ENCODE measurements at places on chromosomes 1 and 21. TPM values are rescaled to one million over a fixed set of nuclear protein-coding genes. Genes with fewer than 3 reads are reported as not detected.

GRCh38 chr1:22815421-22816066, 104.9 kb downstream of the EPHB2 start:
- no peak for DNase-seq

- DNase-seq = no peak
These were observed 5.8 kb downstream of the PLCH2 start for GRCh38 chr1:2481885-2482284.

- no peak for DNase-seq
These were observed 103.8 kb downstream of the SPATA17 start for GRCh38 chr1:217734973-217735372.

GRCh38 chr1:199083680-199084079, 444.8 kb downstream of the PTPRC start:
- DNase-seq = no peak

DNA sequence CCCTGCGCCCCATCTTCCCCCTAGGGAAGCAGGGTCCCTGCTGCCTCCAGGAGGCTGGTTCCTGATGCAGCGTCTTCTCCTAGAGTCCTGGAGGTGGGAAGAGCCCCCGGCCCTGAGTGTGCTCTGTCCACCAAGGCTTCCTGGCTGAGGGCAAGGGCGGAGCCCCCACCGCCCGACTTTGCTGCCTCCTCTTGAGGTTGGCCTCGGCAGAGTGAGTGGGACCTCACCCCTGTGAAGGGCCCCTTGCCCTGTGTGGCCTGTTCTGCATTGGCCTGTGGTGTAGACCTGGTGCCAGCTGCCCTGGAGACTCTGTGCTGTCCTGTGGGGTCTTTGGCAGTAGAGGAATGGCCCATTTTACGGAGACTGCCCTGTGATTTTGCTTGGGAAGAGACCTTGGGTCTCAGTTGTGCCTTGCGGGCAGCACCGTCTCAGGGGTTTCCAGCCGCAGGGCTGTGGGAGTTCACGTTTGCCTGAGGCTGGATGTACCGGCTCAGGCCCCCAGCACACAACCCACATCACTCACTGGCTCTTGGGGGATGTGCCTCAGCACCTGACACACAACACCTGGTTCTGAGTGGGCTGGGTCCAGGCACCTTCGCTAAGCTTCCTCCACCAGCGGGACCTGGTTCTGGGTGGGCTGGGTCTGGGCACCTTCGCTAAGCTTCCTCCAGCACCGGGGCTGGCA, 73.6 kb downstream of the SKI start:
- DNase-seq = no peak

DNA sequence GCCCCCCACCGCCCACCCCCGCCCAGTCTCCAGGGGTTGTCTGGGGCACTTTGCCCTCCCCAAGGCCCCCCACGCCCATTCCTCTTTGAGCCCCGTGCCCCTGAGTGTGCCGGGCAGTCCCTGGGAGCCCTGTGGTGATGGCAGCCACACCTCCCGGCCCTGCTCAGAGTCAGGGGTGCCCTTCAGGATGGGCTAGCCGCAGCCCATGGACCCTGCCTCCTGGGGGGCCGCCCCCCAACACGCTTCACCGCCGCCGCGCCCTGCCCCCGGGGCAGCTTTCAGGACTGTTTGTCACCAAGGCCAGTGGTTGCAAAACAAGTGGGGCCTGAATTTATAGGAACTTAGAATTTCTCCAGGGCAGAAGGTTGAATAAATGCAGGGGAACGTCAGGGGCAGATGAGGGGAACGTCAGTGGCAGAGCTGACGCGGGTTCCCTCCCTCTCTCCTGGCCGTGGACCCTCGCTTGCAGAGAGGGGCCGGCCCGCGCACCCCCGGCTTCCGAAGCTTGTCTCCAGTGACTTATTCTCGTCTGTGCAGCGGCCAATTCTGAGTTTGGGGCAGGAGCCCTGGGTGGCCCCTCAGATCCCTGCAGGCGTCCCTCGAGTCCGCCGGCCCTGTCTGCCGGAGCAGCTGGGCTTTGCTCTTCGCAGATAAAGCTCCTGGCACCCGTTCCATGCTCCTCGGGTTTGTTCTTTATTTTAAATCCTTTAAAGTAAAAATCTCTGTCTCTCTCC, 41.2 kb upstream of the ADARB1 start:
- DNase-seq = no peak

DNA sequence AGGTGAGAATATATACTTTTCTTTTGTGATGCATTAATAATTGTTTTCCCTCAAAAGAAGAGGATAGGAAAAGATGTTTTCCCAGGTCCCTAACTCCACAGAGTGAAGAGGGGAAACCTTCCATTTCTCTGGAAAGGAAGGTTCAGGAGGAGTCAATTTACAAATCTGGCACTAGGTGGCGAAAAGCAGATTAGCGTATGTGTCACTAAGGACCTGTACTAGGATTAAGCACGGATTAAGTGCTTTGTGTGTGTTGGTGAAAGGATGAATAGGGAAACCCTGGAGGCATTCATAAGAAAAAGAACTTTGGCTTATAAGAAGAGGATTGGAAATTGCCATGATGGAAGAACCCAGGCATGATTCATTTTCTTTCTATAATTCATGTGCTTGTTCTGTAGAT, 410.1 kb upstream of the PLXNA2 start:
- DNase-seq = no peak

GRCh38 chr21:24278711-24279110, 1328.6 kb downstream of the MRPL39 start:
- no peak for DNase-seq

- DNase-seq = no peak
These were observed 192.8 kb downstream of the PRDM2 start for GRCh38 chr1:13892671-13893325.

GRCh38 chr21:42097860-42098454, 26.8 kb downstream of the UMODL1 start:
- no peak for DNase-seq

DNA sequence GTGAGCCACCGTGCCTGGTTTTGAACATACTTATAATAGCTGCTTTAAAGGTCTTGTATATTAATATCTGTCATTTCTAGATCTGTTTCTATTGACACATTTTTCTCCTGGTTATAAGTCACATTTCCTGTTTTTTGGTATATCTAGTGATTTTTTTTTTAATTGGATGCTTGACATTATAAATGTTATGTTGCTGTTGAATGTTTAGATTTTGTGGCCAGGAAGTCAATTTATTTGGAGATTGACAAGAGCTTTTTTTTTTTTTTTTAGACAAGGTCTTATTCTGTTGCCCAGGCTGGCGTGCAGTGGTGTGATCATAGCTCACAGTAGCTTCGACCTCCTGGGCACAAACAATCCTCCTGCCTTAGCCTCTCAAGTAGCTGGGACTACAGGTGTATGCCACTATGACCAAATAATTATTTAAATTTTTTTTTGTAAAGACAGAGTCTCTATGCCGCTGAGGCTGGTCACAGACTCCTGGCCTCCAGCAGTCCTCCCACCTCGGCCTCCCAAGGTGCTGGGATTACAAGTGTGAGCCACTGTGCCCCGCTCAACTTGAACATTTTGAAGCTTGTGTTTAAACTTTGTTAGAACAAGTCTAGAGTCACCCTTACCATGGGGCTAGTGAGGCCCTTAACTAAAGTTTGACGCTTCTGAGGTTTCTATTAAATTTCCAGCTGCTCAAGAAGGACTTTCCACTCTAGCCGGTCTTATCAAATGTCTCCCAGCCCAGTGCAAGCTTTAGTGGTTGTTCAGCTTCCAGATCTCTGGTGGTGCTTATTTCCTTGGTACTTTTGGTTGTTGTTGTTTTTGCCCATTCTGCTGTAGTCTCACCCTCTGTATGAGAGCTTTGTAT, 8.6 kb upstream of the CHI3L2 start:
- no peak for DNase-seq

GRCh38 chr1:111599781-111600693, 19.6 kb upstream of the RAP1A start:
- DNase-seq = no peak

GRCh38 chr1:22332795-22333499, 118.7 kb upstream of the ZBTB40 start:
- no peak for DNase-seq

DNA sequence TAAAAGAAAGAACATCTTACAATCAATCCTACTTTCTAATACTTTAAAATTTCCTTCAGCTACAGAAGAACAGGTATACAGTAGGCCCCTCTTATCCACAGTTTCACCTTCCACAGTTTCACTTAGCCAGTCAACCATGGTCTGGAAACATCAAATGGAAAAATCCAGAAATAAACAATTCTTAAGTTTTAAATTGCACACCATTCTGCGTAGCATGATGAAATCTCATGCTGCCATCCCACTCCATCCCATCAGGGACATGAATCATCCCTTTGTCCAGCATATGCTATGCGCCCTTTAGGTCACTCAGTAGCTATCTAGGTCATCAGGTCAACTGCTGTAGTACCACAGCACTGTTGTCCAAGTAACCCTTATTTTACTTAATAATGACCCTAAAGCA, 67.7 kb downstream of the HSF2BP start:
- DNase-seq = no peak

DNA sequence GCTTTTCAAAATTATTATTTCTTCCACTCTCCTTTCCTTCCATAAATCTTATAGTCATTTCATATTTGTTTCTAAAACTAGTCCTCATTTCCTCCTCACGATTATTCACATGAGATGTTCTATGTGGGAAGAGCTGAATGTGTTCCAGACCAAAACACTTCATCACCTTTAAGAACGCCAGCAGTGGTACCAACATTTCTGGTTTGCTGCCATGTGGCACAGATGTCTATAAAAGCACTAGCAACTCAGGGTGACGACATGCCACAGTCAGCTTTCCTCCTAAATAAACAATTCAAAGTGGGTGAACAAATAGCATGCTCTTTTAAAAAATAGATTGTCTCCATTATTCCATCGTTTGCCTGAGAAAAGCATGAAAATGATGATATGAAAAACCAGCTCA, 1217.8 kb upstream of the ADGRL2 start:
- no peak for DNase-seq

DNA sequence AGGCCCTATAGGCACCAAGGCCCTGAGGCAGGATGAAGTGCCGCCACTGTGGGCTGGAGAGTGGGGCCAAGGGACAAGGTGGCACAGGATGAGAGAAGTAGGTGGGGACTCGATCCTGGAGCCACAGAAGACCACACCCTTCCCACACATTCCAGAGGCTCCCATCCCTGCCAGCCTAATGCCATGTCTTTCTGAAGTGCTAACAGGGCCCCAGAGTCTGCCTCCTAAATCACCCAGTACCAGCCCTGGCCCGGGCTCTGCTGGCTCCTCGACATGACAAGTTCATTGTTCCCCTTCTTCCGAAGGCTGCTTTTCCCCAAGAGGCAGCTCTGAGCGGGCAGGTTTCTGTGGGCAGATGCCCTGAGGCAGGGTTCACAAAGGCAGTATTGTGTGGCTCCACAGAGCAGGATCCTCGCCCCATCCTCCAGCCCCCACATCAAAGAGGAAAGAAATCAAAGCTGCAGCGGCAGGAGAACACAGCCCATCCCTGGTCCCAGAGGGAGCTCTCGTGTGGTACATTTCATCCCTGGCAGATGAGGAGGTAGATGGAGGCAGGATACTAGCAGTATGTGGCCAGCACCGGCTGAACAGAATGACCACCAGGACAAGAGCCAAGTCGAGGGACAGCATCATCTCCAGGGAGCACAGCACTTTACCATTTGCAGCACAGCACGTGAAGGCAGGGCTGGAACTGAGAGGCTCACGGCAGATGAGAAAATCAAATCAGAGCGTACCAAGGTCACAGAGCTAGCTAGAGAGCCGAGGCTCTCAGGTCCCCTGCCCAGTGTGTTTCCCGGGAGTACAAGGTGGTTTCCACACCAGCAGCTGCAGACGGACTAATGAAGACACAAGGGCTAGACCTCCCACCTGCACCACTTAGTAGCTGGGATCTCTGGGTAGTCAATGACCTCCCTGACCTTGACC, 64.8 kb downstream of the SYF2 start:
- DNase-seq = no peak

DNA sequence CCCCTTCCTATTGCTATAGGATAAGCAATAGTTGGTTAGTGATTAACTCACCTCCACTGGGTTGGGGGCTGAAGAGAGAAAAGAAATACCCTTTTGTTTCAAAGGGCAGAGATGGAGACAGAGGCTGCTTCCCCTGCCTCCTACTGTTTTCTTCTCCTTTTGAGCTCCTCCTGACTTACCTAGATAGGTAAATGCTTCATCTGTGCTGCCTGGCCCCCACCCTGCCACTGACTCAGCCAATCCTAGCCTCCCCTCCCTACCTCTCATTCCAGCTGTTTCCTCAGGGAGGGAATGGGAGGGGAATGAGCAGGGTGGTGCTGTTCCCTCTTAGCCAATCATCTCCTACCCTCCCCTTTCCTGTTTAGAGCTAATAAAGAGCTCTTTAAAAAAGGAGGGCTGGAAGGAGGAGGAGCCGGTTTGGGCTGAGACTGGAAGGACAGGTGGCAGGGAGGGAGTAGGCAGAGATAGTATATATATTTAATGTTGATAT, at the start of gene C1orf116:
Gene C1orf116 (minus strand): TSS at position 229 of the 490 bp plus-strand sequence. CDS start 5,158 bp downstream, outside the sequence.
- no peak for DNase-seq

GRCh38 chr1:63651161-63651701, 58.0 kb downstream of the PGM1 start:
- no peak for DNase-seq

DNA sequence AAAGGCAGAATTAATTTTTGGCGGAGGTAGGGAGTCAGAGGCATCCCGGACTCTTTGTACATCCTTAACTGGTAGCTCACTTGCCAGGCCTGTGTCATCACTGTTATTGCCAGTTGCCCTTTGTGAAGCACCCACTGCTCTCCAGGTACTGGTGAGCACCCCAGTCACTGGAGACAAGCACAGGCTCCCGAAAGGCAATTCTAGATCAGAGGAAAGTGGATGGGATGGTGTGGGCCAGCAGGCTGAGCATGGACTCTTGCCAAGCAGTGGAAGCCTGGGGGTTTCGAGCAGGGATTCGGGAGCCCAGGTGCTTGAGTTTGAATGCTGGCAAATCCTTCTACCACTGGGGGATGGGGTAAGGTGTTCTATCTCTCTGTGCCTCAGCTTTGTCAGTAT, 551.1 kb downstream of the MATN1 start:
- no peak for DNase-seq

GRCh38 chr1:54859700-54860391, 27.1 kb downstream of the DHCR24 start:
- no peak for DNase-seq

DNA sequence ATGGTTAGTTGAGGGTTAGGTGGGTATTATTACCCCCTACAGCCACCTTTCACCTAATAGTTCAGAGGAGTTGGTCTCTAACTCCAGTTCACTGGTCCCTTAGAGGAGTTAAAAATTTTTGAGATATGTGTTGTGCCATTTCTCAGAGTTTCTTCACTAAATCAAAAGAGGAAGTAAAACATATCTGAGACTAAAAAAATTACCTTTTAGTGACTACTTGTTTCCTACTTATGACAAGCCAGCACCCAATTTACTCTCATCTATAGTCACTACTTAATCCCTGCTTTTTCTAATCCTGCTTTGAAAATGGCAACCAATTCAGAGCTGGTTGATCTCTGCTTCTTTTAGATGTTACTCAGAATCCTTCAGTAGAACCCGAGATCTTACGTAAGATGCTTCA, 1316.8 kb upstream of the B3GALT2 start:
- DNase-seq = no peak

- no peak for DNase-seq
These were observed 106.1 kb downstream of the APP start for GRCh38 chr21:26064506-26064905.

The ANKRD34A gene
- 0.62 TPM for total RNA-seq

The TINAGL1 gene
- total RNA-seq = 273 TPM

The ERICH3 gene
- not detected for total RNA-seq

The TRAF5 gene
- 2.1 TPM for total RNA-seq

The BATF3 gene
- total RNA-seq = 1.2 TPM

The RGS7 gene
- not detected for total RNA-seq

The CA6 gene
- 0.19 TPM for total RNA-seq

The TNFRSF9 gene
- total RNA-seq = not detected

The TMEM52 gene
- total RNA-seq = 1.2 TPM

Measured in Right ventricle myocardium inferior (tissue), 1 donor.